ENCODE measurements at places on chromosomes 7 and 10.

- DNase-seq: peak; percentile 59
These were observed 612.9 kb downstream of the DNAJB6 start for GRCh38 chr7:157949711-157950110.

- DNase-seq: no peak
These were observed 54.4 kb downstream of the STK17A start for GRCh38 chr7:43637114-43637806.

DNA sequence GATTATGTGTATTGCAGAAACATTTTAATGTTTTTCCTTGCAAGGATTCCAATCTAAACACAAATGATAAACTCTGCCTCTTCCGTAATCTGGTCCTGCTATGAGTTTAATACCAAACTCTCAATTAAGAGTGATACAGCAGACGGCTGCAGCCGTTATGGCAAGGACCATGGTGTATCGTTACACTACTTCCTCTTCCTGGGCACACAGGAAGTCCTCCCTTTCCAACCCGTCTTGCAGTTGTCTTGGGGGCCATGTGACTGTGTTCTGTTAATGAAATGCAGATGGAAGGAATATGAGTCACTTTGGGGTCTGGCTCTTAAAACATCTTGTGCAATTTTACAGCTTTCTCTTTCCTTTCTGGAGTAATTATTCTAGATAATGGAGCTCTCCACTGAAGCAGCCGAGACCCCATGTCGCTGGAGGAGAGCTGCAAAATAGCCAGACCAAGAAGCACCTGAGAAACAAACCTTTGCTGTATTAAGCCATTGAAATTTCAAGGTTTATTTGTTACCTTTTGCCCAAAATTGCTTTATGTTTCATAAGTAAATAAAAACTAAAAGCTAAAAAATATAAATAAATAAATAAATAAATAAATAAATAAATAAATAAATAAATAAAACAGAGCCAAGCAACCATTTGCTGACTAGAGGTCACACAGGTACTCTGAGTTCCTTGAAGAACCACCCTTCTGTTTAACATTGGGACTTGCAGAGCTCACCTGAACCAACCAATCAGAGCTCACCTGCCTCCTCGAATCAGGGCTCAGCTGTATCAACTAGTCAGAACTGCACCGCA is 74.7 kb downstream of the FRMPD2 start:
- no peak for DNase-seq

DNA sequence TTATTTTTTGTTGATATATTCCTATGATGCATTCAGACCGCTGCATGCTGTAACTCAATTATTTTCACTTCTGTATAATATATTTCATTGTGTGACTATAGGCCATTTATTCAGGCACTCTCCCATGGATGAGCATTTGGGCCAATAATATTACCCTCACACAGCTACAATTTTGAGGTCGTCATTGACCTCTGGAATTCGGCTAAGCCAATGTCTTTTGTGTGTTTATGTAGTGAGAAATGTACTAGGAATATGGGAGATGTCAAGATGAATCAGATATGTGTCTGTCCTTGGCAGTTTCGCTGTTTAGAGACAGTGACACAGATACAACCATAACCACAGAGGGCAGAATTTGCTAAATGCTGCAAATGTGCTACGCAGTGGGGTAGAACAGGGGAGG is 474.2 kb downstream of the ADRA2A start:
- no peak for DNase-seq

DNA sequence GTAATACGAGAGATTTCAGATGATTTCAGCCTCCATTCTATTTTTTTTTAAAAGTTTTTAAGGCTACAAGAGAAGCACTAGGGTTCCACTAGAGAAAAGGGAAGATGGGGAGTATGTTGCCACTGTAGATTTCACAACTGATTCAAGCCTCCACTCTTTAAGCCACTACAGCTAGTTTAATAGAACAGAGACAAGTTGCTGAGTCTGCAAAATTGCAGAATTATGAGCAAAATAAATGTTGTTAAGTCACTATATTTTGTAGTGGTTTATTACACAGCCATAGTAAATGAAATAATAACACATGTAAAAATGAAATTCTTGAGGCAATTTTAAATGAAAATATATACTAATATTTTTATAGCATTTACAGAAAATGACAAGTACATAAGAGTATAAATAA is 96.0 kb upstream of the POT1 start:
- no peak for DNase-seq

GRCh38 chr7:29878081-29878688 is 71.9 kb downstream of the WIPF3 start:
- peak; percentile 62 for DNase-seq

GRCh38 chr10:116694243-116694926 is 48.0 kb downstream of the HSPA12A start:
- no peak for DNase-seq

DNA sequence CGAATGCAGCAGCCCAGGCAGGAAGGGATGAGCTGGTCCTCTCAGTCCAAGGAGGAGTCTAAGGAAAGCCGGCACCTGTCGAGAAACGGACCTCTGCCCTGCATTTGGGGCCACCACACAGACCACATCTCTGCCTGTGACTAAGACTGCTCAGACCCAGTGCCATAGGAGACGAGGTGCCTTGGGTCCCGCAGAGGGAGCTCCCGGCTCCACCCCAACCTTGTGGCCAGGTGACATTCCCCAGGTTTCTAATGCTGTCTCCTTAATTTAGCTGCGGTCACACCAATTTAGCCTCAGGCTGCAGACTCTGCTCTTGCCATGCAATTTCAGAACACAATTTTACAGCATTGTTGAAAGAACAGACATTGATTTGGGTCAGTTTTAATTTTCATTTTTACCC is 22.8 kb upstream of the CRHR2 start:
- DNase-seq: no peak

- DNase-seq: no peak
These were observed 87.4 kb downstream of the FAM107B start for GRCh38 chr10:14687340-14687739.

DNA sequence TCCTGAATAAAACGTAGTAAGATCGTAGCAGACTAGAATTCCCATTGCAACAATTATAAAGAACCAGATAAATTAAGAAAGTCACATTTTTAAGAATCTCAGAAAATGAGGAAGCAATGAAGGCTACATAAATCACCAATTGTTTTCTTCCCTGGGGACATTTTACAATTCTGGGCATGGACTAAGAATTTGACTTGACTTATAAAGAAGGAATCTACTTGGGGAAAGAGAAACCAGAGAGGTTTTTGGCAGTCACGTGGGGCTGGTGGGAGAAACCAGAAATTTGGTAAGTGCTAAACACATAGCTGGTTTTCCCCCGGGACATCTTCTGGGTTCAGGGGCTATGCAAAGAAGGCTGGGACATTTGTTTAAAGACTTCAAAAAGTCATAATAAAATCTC is 109.8 kb upstream of the IL6 start:
- DNase-seq: no peak

DNA sequence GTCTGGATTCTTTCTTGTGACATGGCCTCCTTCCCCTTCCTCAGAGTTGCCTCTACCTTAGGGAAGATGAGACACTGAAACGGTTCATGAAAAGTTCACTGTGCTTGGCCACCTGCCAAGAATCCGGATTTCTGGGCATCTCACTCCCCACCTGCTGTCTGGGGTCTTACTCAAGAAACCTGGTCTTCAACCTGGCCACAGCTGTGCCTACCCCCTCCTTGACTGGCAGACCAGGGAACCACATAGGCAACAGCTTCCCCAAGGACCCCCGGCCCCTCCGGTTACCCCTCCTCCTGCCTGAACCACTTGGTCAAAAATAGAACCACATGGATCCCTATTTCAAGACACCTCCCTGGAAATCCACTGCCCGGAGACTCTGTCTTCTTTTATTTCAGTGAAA is 58.7 kb upstream of the NANOS1 start:
- DNase-seq: no peak

DNA sequence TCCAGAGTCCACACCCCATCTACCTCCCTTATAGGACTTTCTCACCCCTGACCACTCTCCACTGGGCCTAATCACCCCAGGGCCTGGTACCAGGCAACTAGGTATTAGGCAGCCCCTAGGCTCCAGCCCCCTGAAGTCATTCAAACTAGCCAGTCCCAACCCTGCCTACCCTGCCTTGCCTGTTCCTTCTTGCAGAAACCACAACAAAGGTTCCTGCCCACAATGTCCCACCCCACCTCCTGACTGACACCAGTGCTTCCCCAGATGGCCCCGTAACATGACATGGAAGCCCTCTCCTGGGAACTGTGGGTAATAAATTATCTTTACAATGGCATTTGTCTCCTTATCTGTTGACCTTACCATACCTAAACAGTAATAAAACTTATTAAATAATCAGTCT is 100.6 kb upstream of the PDE1C start:
- DNase-seq: no peak

DNA sequence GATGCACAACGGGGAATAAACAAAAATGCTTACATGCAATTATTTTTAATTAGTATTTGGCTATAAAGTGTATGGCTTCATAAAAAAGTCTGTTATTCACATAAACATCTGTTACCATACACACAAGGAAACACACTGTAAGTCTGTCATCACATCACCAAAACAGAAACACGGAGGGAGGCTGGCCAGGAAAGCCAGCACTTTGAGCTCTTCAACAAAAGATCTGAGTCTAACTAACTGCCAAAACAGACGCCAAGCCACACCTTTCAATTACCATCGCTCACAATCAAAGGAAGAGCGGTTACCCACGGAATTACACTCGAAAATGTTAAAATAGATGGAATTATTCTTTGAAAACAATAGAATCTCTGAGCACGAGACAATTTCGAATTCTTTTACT is 49.2 kb upstream of the MGMT start:
- no peak for DNase-seq

GRCh38 chr7:4450483-4450882 is 231.6 kb upstream of the FOXK1 start:
- DNase-seq: no peak

DNA sequence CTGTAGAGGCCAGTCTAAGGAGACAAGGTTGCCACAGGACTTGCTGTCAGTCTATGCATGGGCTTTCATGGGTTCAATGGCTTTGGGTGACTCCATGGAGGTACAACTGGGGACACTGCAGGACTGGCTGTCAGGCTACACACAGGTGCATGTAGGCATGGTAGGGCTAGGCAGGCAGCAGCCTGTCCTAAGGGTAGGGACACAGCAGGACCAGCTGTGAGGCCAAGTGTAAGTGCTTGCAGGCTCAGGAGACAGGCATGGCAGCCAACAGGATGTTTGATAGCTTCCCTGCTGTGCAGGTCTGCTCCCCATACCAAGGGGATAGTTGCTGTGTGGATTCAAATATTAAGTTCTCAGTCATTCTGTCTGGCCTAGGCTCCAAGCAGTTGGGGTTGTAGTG is 181.0 kb upstream of the NPY start:
- no peak for DNase-seq

DNA sequence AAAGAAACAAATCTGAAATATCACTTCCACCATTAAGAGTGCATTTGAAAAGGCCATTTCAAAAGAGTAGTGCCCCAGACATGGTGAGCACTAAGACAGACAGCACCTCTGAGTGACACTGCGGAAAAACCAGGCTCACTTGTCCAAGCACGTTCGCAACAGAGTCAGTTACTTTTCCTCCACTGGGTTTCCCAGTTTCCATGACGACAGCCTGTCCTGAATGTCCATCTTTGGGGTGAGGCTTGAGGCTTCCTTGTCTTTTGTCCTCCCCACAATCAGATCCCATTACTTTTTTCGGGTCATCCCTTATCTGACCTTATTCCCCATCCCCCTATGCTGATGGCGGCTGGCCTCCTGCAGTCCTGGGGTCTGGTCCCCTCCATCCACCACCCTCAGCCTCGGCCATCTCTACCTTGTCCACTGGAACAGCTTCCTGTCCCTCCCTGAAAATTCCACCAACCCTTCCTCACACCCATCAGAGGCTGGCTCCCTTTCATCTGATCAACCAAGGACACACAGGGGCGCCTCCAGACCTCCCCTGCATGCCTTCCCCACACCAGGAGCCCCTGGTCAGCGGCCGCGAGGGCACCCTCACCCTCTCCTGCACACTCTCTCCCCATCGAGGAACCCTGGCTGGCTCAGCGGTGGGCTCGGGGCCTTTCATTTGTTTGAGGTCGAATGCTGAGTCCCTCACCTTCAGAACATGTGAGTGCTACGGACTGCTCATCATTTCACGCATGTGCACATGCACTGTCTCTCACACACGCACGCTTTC is 363.6 kb downstream of the DNAJB6 start:
- no peak for DNase-seq

GRCh38 chr7:49823566-49823965 is 50.1 kb downstream of the VWC2 start:
- DNase-seq: no peak

- DNase-seq: no peak
These were observed 98.7 kb downstream of the NPSR1 start for GRCh38 chr7:34756691-34757090.

- DNase-seq: no peak
These were observed 22.1 kb upstream of the SYPL1 start for GRCh38 chr7:106134241-106134640.

GRCh38 chr7:95766657-95767056 is 5.7 kb upstream of the DYNC1I1 start:
- DNase-seq: no peak

GRCh38 chr10:30207485-30208052 is 141.5 kb downstream of the MTPAP start:
- DNase-seq: no peak

- DNase-seq: no peak
These were observed 1.8 kb upstream of the IGF2BP3 start for GRCh38 chr7:23472046-23472445.

DNA sequence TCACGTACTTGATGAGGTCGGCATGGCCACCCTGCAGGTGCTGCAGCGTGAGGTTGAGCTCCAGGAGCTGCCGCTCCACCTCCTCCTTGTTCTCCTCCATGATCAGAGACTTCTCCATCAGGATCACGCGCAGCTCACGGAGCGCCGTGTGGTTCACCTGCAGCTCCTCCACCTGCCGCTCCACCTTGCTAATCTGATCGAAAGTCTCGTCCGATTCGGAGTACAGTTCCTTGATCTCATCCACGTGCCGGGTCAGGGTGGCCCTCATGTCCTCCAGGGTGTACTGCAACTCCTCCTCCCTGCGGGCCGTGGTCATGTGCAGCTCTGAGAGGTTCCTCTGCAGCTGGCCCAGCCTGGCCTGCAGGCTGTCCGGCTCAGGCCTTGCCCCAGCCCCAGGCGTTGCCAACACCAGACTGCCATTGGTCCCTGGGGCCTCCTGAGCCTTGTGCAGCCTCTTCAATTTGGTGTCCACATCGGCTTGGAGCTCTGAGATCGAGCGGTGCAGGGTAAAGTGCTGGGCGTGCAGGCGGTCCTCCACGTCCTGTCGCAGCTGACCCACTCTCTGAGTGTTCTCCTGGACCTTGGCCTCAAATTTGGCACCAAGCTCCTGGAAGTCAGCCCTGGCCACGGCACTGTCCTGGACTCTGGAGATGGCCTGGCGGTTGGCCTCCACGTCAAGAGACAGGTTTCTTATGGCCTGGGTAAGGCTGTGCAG is 13.9 kb downstream of the MMRN2 start:
- no peak for DNase-seq

Measured in H54 (cell line).